NCI-H2171 treated with DMSO at 0.1 percent for 48 hours (cell line): ENCODE measurements at places on chromosomes 7 and 10.
A peak's percentile ranks its signal among the peaks of the same experiment; 100 is the strongest.

GRCh38 chr10:113047963-113048781 lies 98.1 kb downstream of the TCF7L2 start:
- no peak for DNase-seq

- DNase-seq, result no peak
Observed at GRCh38 chr7:117875566-117875965, 2.3 kb upstream of the CTTNBP2 start.

- DNase-seq, result no peak
Observed at GRCh38 chr7:129122751-129123509, 21.6 kb upstream of the TSPAN33 start.

- DNase-seq, result no peak
Observed at GRCh38 chr10:14583252-14583651, 191.4 kb downstream of the FAM107B start.

DNA sequence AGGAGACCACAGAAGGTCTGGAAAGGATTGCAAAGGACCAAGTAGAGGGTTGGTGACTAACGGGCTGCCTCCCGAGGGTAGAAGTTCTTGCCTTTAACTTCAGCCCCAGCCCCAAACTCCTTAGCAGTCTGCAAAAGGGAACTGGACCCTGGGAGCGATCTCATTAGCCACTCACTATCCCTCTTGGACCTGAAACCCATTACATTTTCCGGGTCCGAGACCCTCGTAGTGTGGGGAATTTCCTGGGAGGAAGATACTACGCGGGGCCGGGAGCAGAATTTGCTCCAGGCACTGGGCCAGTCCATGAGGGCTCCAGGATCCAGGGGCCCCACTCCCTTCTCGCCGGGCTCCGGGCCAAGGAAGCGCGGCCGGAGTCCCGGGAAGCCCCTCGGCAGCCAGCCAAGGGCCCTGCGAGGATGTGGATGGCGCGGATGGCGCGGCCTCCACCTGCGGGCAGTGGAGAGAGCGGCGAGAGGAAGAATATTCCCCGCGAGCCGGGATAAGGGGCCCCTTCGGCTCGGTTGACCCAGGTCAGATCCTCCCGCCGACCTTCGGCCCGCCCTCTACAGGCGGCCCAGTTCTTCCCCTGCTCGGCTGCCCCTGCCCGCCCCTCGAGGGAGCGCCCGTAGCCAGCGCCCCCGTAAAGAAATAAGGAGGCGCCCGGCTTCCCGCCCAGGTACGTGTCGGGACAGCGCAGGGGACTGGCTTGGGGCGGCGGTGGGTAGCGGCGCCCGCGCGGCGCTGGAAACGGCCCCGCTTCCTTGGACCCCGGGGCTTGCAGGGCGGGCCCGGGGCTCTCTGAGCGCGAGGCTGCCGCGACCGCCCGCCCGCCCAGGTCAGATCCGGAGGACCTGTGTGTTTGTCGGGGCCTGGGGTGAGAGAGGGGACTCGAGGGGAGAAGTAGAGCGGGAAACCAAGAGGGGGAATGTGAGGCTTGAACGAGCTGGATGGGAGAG lies at the start of gene MYO3A:
Gene MYO3A, plus strand, starts transcription at position 577 of the 956 bp plus-strand sequence. CDS start 17,882 bp downstream, outside the sequence.
- peak; percentile 25 for DNase-seq

DNA sequence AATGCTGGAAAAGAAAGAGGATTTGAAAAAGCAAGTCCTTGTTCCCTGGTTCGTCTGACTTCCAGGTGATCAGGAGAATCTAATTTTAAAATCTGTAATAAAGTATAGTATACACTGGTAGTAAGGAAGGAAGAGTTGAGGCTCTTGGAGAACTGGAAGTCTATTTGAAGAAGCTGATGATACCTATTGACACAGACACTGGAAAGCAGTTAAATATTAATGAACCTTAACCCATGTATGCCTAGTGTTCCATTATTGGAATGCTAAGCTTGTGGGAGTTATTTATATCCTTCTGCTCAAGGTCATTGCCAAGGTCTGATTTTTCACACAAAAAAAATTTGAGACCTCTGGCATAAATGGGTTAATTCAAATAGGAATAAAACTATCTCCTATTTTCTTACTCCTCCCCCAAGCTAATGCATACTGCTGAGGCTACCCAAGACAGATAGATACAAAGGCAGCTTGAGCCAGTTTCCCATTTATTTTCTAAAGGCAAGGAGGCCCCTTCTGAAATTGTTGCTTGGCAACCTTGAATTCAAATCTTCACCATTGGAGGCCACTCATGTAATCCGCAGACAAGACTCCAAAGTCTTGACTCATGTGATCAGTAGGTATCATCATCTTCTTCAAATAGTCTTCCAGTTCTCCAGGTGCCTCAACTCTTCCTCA lies 110.2 kb downstream of the FZD1 start:
- no peak for DNase-seq

GRCh38 chr10:101237982-101238731 lies 8.9 kb upstream of the LBX1 start:
- no peak for DNase-seq

DNA sequence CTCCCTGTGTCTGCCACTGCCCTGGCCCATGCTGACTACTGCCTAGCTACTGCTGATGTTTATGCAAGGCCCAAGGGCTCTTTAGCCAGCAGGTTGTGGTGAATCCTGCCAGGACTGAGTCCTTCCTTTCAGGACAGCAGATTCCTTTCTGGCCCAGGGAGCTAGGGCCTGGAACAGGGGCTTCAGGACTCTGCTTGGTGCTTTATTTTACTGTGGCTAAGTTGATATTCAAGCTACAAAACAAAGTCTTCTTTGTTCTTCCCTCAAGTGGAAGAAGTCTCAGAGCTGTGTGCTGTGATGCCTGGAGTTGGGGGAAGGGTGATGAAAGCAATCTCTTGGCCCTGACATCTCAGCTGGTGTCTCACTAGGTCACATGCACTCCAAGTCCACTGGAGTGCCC lies 66.2 kb upstream of the NME8 start:
- DNase-seq, result no peak

DNA sequence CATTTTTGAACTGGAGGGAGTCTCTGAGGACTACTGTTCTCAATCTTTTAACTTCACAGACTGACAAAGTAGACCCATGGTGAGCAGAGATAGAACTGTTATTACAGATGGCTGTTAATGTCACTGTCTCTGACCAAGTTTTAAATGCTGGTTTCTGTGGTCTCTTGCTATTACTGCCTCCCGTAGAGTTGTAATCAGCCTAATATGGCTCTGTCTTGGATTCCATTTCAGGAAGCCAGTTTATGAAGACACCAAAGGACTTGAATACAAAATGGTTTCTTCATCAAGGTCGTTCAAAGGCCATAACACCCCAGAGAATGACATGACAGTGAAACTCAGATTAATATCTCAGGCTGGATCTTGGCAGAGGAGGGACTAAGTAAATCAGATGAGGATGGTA lies 3.9 kb downstream of the SFRP4 start:
- no peak for DNase-seq

DNA sequence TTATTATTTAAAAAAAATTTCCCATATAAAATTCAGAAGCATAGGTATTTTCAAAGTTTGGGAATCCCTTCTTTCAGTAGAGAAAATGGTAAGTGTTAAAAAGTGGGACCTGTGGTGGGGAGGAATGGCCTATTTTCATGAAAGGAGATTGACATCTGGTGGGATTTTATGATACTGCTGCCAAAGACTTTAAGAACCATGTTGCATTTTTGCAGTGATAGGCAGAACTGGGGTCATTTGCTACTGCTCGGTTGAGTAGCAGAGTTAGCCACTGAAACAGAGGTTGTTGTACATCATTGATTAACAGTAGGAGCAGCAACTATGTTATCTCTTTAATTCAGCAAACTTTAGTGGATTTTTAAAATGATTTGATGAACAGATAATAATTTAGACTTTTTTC lies 4.4 kb downstream of the BICC1 start:
- no peak for DNase-seq

DNA sequence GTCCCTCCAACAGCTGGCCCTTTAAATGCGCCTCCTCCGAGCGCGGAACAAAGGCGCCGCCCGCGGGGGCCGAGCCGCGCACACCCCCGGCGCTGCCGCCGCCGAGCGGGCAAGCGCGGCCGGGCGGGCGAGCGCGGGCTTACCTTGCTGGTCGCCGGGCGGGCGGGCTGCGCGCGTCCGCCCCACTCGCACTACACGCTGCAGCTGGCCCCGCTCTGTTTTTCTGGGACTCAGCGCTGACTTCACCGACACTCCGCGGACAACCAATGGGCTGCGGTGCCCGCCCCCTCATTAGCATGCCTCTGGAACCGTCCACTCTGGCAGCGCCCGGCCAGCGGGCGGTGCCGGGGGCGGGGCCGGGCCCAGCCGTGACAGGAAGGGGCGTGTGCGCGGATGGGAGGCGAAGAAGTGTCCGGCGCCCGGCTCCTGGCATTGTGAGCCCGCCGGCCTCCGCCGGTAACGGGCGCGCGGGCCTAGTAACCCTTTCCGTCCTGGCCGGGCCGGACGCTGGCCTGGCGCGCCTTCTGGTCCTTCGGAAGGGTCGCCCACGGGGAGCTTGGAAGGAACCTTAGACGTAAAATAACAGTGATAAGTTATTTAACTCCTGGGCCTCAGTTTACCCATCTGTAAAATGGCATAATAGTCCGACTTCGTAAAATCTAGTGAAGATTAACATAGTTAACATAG lies at the start of gene SORBS1:
Gene SORBS1, minus strand, starts transcription at position 195 of the 687 bp plus-strand sequence. CDS start 120,236 bp downstream, outside the sequence.
- DNase-seq, result peak; percentile 86

DNA sequence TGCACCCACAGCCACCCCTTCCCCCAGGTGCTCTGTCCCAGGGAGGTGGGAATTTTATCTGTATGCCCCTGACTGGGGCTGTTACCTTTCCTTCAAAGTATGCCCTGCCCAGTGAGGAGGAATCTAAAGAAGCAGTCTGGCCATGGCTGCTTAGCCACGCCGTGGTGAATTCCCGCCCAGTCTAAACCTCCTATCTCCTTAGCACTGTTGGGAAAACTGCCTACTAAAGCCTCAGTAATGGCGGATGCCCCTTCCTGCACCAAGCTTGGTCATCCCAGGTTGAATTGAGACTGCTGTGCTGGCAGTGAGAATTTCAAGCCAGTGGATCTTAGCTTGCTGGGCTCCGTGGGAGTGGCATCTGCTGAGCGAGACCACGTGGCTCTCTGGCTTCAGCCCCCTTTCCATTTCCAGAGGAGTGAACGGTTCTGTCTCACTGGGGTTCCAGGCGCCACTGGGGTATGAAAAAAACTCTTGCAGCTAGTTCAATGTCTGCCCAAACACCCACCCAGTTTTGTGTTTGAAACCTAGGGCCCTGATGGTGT lies 87.2 kb downstream of the ABCC2 start:
- DNase-seq, result no peak

DNA sequence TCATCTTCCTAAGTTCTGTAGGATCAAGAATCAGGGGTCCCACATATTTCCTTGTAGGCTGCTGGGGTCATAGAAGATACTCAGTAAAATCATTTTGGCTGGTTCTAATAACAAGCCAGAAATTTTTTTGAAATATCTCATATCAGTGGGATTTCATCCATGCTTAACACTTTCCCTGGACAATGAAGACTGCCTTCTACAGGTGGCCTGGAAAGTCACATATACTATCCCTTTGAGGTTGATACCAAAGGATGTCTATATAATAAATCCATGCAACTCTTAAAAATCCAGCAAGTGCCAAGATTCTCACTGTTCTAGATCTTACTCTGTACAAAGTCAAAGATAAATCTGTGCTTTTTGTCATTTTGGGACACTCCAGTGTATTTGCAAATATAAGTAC lies 225.8 kb upstream of the NEBL start:
- DNase-seq, result no peak

- DNase-seq, result no peak
Observed at GRCh38 chr7:55198634-55199392, 166.3 kb upstream of the LANCL2 start.

DNA sequence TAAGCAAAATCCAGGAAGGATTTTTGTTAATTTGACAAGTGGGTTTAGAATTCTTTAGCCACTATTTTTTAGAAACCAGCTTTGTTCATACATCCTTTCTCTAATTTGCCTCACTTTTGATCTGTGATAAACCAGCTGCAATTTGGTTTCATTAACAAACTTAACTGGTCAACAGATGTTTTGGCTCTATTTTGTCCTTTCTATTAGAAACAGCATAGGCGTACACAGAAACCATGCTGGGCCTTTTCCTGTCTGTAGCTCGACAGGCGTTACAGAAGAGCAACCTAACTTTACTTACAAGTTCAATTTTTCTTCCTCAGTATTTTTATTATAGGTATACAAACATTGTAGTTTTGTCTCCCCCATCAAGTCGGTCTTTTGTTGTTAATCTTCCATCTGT lies 28.2 kb downstream of the KAT6B start:
- DNase-seq, result no peak

DNA sequence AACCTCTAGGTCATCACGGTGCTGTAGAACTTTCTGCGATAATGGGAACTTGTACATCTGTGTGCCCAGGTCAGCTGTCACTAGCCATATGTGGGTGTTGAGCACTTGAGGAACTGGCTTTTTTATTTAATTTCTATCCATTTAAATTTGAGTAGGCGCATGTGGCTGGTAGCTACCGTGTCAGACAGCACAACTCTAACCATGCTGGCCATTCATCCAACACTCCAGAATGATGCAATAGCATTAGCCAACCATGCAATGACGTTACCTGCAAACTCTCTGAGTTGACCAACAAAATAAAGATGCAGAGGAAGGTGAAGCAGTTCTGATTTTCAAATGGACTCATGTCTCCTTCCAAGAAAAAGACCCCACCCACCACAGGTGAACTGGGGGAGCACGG lies 24.4 kb upstream of the CHST15 start:
- DNase-seq, result no peak

GRCh38 chr10:63965846-63966245 lies 444.6 kb downstream of the REEP3 start:
- DNase-seq, result no peak

DNA sequence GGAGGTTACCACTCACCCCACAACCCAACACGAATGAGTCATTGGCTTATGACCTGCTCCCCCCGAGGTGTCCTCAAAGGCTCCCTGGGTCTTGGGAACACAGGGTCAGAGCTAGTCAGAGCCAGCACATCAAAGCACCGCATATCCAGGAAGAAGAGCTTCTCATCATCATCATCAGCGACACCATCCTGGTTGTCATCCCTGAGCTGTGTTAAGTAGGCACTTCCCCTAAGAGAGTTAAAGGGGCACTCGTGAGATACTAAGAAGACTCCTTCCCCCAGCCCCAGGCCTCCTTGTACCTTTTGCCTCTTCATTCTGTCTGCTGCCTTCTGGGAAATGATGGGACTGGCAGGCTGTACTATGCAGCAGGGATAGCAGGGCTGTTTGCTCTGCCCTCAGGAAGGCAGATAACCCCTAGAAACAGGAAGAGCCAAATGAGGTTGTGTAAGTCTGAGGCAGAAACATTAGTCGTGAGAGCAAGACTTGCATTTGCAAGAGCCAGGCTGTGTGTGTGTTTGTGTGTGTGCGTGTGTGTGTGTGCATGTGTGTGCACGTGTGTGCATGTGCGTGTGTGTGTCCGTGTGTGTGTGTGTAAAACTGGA lies 11.1 kb upstream of the CPA1 start:
- DNase-seq, result no peak

- no peak for DNase-seq
Observed at GRCh38 chr10:96991313-96991841, 159.3 kb downstream of the LCOR start.
